T-cell (primary cell): ENCODE measurements at places on chromosomes 4 and X. TPM values are rescaled to one million over a fixed set of nuclear protein-coding genes. Genes with fewer than 3 reads are reported as not detected.

FGD1 gene
- total RNA-seq, result not detected

DNA sequence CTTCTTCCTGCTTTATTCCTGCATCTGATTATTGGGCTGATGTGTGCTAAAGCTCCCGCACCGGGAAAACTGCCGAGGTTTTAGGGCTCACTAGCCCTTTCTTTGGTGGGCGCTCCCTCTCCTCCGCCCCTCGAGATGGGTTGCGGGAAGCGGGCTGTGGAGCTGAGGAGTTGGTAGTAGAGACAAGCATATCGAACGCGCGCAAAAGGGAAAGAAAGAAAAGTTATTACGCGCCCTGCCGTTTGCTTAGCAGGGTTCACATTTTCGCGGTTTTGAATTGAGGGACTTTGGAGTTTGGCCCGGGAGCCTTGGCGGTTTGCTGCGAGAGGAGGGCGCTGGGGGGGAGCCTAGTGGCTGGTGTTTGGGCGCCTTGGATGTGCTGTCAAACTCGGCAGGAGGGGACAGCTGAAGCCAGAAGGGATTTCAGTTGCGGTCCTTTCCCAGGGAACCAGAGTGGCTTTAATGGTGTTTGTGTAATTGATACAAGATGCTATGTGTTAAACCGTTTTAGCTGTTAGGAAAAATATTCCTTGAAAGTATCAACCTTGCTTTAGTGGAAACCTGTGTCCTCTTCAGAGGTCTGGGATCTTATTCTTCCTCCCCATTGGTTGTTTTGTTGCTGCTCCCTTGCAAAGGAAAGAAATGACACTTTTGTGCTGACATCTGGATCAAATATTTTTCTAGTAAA is 1.1 kb downstream of the GAB1 start:
- no peak overlapping the region for H3K4me3 ChIP-seq
- H3K36me3 ChIP-seq, result no peaks in the 10 kb centered on the region
- H3K27me3 ChIP-seq, result no peaks in the 10 kb centered on the region
- H3K27ac ChIP-seq, result no peak overlapping the region
- peaks cover 22% of the 10 kb centered on the region for H3K4me1 ChIP-seq

DNA sequence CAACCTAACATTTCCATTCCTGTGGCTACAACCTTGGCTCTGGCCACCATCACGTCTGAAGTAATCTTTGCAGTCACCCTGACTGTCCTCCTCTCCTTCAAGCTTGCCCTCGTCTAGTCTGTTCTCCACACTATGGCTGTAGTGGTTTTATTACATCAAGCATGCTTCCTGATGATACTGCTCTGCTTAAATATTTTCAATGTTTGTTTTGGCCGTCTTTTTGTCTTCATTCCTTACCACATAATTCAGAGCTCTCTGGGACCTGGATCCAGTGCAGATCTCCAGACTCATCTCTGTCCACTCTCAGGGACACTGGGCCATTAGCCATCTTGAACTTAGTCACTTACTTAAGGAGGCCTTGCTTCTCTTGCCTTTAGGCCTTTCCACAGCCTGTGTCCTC is 27.7 kb upstream of the FREM3 start:
- no peak overlapping the region for H3K27ac ChIP-seq
- H3K4me1 ChIP-seq, result no peaks in the 10 kb centered on the region
- DNase-seq, result no peak
- no peak overlapping the region for H3K4me3 ChIP-seq

SSX4B gene
- not detected for total RNA-seq

DNA sequence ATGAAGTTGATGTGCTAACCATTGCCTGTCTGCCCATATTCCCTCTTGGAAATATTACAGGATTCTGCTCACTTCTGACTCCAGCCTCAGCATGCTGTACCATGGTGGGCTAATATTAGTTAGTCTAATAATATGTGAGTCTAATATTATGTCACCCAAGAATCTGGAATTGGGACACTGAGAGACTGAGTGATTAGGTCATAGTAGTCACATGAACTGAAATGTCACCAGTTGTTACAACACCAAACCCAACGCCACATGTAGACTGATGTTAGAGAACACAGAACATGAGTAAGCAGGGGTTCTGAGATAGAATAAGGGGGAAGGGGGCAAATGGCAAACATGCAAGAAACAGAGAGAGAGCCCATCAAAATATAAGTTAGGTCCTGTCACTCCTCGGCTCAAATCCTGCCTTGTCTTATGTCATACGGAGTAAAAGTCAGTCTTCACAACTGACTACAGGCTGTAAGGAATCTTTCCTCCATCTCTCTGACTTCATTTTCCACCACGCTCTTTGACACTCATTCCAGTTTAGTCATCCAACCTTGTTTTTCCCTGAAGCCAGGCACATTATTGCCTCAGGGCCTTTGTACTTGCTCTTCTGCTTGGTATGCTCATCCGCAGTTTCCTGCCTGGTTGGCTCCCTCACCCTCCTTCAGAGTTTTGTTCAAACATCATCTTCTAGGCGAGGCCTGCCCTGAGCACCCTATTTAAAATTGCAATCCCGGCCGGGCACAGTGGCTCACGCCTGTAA is 9.6 kb upstream of the SLAIN2 start:
- H3K4me3 ChIP-seq, result no peak overlapping the region
- peaks cover 5% of the 10 kb centered on the region for H3K27me3 ChIP-seq
- no peaks in the 10 kb centered on the region for H3K4me1 ChIP-seq
- no peak overlapping the region for H3K27ac ChIP-seq
- DNase-seq, result no peak
- no peaks in the 10 kb centered on the region for H3K36me3 ChIP-seq

KCTD8 gene
- total RNA-seq, result not detected

- no peaks in the 10 kb centered on the region for H3K4me1 ChIP-seq
- no peak overlapping the region for H3K27ac ChIP-seq
- H3K4me3 ChIP-seq, result no peak overlapping the region
- H3K36me3 ChIP-seq, result no peaks in the 10 kb centered on the region
- DNase-seq, result no peak
- H3K27me3 ChIP-seq, result no peaks in the 10 kb centered on the region
Observed at GRCh38 chr4:111838406-111838930, 306.8 kb upstream of the FAM241A start.

SLC49A3 gene
- total RNA-seq, result 1.7 TPM

ITGB1BP2 gene
- 3.0 TPM for total RNA-seq

OTC gene
- not detected for total RNA-seq

GRCh38 chr4:48370260-48371134 is 29.2 kb downstream of the SLAIN2 start:
- H3K4me1 ChIP-seq, result peaks cover 1% of the 10 kb centered on the region
- no peaks in the 10 kb centered on the region for H3K27me3 ChIP-seq
- DNase-seq, result no peak
- H3K36me3 ChIP-seq, result no peaks in the 10 kb centered on the region

DNA sequence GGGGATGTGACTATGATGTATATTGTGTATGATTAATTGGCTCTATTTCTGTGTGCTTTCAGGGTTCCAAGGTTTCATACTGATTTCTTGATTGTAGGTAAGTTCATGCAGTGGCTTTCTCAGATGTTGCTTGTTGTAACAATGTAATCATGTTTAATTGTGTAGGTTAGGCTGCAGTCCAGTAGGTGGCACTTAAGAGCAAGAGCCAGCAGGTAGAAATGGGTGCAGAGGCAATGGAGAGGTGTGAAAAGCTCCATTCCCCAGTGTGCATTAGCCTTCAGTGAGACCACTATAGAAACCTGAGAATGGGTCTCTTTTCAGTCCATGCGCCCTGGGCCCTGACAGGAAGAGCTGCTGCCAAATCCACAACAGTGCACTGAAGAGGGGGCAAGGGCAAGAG is 28.2 kb downstream of the DCAF12L2 start:
- no peaks in the 10 kb centered on the region for H3K27me3 ChIP-seq
- no peak for DNase-seq
- no peak overlapping the region for H3K4me3 ChIP-seq
- no peak overlapping the region for H3K27ac ChIP-seq

SPANXN3 gene
- not detected for total RNA-seq

DNA sequence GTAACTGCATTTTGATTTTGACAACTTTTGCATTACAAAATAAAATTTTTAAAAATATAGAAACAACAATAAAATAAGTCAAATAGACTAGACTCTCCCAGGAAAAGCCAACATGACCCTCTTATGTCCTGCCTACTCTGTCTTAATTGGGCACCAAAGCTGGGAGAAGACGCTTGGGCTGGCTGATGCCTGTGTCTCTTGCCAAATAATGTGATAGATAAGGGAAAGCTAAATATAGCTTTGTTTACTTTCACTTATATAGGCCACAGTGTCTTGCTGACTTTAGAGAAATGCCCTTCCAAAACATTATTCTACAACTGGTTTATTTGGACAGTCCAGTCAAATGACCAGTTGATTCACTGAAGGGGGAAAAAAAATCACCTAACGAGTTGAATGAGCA is 54.2 kb downstream of the FMR1NB start:
- no peaks in the 10 kb centered on the region for H3K4me1 ChIP-seq
- H3K4me3 ChIP-seq, result no peak overlapping the region
- H3K36me3 ChIP-seq, result no peaks in the 10 kb centered on the region

- no peak overlapping the region for H3K27ac ChIP-seq
- peaks cover 10% of the 10 kb centered on the region for H3K4me1 ChIP-seq
- peaks cover 8% of the 10 kb centered on the region for H3K36me3 ChIP-seq
- H3K27me3 ChIP-seq, result no peaks in the 10 kb centered on the region
- H3K4me3 ChIP-seq, result no peak overlapping the region
Observed at GRCh38 chrX:1380672-1381233, 11.2 kb downstream of the SLC25A6 start.
